NCI-H2081 treated with DMSO at 0.1 percent for 48 hours (cell line): ENCODE measurements at places on chromosomes 5 and 9.

- DNase-seq, result no peak
These were observed 129.0 kb downstream of the MCTP1 start for GRCh38 chr5:95155888-95156287.

GRCh38 chr9:133167769-133168168 lies 4.1 kb upstream of the GBGT1 start:
- no peak for DNase-seq

DNA sequence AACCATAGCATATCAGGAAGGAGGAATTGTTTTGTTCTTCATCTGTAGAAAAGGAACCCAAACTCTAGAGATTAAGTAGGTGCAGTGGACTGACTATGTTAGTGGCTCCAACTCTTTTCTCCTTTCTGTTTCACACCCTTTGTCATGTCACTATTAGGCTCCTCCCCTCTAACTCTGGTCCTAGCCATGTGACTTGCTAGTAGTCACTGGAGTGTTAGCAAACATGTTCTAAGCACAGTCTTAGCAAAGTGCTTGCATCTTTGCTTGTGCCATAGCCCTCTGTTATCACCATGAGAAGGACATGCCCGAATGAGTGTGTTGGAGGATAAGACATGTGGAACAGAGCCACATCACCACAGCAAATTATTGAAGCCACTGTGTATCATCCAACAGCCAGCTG lies 55.4 kb upstream of the PPP3R2 start:
- DNase-seq, result no peak

- no peak for DNase-seq
These were observed 7.6 kb downstream of the SLC1A1 start for GRCh38 chr9:4497855-4498254.

- DNase-seq, result no peak
These were observed 46.6 kb downstream of the TMEM252 start for GRCh38 chr9:68493958-68494577.

GRCh38 chr5:91332267-91333045 lies 50.7 kb downstream of the ARRDC3 start:
- DNase-seq, result no peak

DNA sequence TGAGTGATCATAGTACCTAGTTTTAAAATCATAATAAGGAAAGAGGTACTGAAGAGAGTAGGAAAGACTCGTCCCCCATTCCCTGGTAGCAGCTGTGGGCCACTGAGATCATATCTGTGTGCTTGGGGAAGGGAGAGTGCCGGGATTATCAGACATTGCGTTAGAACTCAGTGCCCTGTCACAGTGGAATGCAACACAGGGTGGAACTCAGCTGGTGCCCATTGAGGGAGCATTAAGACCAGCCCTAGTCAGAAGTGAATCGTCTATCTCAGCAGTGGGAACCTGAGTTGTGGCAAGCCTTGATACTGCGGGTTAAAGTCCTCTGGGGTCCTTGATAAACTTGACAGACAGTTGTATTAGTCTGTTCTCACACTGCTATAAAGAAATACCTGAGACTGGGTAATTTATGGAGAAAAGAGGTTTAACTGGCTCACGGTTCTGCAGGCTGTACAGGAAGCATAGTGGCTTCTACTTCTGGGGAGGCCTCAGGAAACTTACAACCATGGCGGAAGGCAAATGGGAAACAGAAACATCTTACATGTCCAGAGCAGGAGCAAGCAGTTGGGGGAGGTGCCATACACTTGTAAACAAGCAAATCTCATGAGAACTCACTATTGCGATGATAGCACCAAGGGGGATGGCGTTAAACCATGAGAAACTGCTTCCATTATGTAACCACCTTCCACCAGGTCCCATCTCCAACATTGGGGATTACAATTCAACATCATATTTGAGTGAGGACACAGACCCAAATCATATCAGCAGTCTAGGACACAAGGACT lies 33.1 kb downstream of the NDUFAF2 start:
- no peak for DNase-seq

DNA sequence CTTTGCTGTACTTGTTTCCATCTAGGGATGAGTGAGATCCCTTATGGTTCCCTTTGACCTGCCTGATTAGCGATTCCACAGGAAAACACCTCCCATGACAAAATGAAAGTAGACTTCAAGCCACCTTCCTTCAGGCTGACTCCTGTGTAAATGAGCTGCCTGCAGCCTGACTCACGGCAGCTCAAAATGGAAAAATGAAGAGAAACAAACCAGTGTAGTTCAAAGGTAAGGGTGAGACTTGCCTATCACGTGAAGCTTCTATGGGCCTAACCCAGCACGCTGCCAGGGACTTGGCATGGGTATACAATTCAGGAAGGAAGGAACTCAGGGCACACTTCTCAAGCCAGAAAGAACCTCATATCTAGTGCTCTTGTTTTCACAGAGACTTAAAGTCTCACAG lies 110.1 kb upstream of the LRRTM2 start:
- no peak for DNase-seq

DNA sequence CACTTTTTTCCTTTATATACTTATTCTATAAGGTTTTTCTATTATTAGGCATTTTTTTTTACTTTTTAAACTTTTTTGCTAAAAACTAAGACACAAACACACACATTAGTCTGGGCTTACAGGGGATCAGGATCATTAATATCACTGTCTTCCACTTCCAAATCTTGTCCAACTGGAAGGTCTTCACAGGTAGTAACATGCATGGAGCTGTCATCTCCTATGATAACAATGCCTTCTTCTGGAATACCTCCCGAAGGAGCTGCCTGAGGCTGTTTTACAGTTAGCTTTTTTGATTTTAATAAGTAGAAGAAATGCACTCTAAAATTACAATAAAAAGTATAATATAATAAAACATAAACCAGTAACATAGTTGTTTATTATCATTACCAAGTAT lies 345.5 kb upstream of the PTGER4 start:
- no peak for DNase-seq

DNA sequence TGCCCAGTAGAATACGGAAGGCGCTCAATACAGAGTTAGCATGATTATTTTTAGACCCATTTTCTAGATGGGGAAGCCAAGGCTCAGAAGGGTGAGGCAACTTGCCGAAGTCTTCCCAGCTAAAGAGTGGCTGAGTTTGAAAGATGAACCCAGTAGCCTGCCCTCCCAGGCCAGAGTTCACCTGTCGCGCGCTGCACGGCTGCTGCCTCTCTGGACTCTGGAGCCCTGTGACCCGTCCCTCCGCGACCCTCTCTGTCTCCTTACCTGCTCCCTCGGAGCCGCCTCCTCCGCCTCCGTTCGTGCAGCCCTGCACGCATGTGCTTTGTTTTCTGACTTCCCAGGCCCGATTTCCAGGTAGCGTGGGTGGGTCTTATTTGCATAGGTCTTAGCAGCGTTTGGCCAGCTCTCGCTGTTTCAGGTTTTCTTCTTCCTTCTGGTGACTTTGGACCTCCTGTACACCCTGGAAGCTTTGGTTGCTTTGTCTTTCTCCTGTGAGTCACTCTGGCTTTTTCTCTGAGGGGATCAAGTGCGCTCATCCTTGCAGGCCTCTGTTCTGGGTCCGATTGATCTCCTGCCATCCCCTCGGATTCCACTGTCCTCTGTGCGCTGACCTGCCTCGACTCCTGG lies at the start of gene RNF183:
Gene RNF183 (minus strand): TSS at position 585 of the 627 bp plus-strand sequence. CDS start 5,192 bp downstream, outside the sequence.
- no peak for DNase-seq

- DNase-seq, result no peak
These were observed 63.5 kb downstream of the ENC1 start for GRCh38 chr5:74576941-74577456.

- DNase-seq, result no peak
These were observed 4.1 kb upstream of the DNAJB5 start for GRCh38 chr9:34985311-34985899.

DNA sequence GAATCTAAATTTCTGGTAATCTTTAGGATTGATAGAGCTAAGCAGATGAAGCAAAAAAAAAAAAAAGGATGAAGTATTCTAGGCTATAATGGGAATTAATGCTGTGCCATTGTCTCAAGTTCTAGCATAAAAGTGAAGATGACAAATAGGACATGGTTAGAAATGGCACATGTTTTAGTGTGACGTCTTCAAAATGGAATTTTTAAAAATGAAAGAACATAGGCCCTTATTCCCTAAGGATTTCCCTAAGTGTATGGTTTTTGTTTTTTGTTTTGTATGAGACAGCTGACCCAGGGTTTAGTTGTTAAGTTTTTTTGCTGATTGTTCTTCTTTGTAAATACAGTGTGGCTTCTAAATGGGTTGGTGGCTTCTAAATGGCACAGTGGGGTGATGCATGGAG lies 7.1 kb downstream of the TLE4 start:
- no peak for DNase-seq

DNA sequence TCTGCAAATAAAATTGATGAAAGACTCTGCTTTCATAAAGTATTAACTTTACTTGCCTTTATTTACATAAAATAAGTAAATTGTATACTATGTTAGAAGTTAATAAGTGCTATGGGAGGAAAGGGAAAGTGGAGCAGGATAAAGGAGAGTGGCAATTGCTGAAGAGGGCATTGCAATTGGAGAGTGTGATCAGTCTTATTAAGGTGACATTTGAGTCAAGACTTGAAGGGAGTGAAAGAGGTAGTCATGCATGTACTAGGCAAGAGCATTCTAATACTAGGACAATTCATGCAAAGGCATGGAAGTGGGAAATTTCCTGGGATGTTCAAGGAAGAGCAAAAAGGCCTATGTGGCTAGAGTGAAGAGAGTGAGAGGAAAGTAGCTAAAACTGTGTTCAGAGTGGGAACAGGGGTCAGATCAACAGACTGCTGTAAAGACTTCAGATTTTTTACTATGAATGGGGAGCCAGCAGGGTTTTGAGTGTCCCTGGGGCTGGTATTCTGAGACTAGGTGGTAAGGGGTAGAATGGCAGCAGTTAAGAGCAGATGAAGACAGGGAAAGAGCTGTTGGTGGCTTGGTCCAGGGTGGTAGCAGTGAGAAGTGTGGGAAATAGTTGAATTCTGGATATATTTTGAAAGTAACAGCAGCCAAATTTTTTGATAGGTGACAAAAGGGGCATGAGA lies 182.3 kb upstream of the RIOK2 start:
- DNase-seq, result no peak

DNA sequence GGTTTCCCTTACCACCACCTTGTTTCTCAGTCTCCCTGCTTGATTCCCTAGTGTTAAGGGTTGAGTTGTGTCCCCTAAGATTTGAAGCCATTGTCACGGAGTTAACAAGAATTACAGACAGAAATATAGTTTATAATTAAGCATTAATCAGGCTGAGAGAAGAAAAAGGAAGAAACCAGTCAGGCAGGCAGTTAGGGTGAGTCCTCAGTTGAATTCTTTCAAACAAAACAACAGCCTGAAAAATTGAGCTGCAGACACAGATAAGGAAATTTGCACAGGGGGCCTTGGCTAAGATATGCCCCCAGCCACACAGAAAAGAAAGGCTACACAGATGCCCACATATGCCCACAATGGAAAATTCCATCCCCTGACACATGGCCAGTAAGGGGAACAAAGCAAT lies 111.7 kb upstream of the RAI14 start:
- no peak for DNase-seq

- no peak for DNase-seq
These were observed 133.3 kb downstream of the GCNT1 start for GRCh38 chr9:76592091-76592973.

DNA sequence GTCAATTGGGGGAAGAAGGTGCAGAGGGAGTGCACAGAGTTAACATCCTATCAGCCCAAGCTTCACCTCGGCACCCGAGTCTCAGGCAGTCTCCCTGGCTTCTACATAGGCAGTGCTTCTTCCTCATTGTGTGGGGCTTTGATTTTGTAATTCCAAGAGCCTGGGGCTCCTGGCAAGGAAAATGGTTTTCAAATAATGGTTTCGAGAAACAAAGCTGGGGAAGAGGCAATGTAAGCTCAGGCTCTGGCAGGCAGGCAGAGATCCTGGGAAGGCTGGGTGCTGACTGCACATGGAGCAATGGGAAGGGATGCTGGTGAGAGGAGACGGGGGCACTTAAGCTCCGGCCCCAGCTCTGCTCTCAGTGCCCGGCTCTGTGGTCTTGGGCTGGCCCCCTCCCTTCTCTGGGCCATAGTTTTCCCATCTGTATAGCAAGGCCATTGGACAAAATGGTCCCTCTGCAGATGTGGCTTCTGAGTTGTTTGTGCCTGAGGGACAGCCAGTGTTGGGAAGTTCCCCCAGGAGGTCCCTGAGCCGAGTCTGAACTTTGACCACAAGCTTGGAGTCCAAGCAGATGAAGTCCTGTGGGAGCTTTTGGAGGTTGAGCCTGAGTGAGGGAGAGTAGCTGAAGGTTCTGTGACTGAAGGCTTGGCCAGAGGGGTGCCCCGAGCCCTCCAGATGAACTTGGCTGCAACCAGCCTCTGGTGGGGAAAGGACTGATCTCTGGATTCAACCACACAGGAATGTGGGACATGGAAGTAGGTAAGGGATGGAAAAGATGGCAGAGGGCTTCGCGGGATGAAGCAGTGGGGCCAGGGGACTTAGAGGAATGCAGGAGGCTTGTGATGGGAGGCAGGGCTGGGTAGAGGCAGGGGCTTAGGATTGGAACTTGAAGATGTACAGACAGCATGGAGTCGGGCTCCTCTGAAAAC lies 28.5 kb upstream of the IL17B start:
- DNase-seq, result no peak

GRCh38 chr9:19481121-19481870 lies 72.5 kb downstream of the ACER2 start:
- DNase-seq, result no peak

DNA sequence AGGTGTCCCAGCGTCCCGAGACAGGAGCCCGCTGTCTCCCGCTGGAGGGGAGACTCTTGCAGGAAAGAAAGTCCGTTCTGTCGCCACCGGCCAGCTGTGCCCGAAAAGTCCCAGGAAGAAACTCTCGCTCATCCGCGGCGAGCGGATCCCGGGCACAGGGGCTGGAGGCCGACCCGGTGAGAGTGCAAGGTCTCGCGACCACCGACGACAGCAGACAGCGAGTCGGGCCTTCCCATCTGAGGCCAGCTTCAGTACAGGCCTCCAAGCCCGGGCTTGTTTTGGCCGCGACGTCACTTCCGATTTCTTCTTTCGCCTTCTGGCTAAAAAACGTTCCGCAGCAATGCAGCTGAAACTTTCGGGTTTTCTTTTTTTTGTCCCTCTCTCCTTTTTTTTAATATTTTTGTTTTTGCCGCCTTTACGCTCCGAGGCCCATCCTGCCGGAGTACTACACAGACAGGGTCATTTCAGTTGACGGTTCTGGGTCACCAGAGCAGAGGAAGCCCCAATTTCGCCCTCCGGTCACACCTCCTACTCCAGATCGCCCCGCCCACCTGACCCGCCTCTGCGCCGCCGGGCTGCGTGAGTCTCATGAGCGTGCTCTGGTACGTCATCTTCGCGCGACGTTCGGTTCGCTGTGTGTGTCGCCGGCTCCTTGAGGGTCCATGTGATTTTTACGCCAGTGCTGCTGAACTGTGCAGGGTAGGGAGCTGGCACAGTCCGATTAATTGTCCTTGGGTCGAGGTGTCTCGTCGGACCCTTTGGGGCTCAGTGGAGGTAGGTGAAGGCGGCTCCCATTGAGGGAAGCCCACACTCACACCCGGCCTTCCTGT lies at the start of the genes ANKRA2 and UTP15:
Gene ANKRA2 (minus strand): TSS at position 501 of the 830 bp plus-strand sequence. CDS start 2,758 bp downstream, outside the sequence.
Gene UTP15 (plus strand): TSS at position 605 of the 830 bp plus-strand sequence. CDS start 1,602 bp downstream, outside the sequence.
- DNase-seq, result peak; percentile 77

DNA sequence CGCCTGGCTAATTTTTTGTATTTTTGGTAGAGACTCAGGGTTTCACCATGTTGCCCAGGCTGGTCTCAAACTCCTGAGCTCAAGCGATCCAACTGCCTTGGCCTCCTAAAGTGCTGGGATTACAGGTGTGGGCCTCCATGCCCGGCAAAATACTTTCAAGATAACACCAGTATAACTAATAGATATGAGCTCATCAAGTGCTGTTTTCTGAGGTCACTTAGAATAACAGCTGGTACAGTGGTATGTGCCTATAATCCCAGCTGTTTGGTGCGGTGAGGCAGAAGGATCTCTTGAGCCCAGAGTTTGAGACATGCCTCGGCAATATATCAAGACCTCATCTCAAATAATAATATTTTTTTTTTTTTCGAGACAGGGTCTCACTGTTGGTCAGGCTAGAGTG lies 30.5 kb upstream of the CREBRF start:
- DNase-seq, result no peak
